Occipital lobe (tissue), 3 donors: ENCODE measurements at places on chromosomes 12 and 14. TPM values are rescaled to one million over a fixed set of nuclear protein-coding genes. Genes with fewer than 3 reads are reported as not detected.

GRCh38 chr12:117874842-117875434 is 93.9 kb downstream of the KSR2 start:
- peak; percentile 19 for DNase-seq

GRCh38 chr12:106760184-106760531 is 14.3 kb upstream of the RIC8B start:
- DNase-seq: no peak

DNA sequence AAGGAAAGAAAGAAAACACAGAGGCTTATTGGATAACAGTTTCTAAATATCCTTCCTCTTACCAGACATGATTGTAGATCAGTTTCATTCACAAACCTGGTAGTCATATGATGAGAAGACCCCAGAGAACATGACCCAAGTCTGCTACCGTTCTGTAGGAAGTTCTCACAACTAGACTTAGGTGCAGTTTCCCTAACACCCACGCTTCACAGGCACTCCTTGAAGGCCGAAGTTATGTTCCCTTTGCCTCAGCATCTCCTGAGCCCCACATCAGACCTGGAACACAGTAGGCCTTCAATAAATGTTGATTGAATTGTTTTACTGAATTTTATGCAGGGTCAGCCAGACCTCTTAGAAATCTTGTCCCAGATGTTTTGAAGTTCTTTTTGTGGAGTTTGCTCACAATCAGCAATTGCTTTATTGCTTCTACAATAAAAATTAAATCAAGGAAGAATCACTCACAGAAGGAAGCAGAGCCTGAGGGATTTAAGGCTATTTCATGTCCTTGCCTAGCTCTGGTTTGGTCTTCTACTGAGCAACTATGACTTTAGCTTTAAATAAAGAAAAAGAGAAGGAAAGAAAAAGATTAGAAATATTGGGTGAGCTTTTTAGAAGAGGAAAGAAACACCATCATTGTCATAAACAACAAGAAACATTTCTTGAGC is 138.6 kb upstream of the MDM1 start:
- DNase-seq: no peak

GRCh38 chr14:74469548-74470518 is 23.3 kb downstream of the NPC2 start:
- DNase-seq: no peak

KHNYN gene
- 16.7 TPM for total RNA-seq
